ENCODE measurements at places on chromosomes 6 and 20.

GRCh38 chr6:29828471-29828797, 809 bp downstream of the HLA-G start:
- no peak for DNase-seq

DNA sequence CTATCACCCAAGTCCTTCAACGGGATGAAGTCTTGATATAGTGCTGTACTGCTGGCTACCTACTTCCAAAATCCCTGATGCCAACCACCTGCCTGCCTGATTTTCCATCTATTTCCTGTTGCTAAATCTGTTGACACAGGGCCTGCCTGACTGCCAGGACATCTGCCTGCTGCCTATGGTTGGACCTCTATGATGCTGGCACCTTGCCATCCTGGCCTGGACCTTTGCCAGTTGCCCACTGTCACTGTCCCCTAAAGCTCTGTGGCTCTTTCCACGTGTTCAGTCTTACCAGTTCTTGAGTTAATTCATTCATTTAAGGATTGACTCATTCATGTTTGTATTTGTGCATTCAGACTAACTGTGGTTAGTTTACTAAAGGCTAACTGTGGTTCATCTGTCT, 9.2 kb upstream of the RGS17 start:
- DNase-seq = no peak

DNA sequence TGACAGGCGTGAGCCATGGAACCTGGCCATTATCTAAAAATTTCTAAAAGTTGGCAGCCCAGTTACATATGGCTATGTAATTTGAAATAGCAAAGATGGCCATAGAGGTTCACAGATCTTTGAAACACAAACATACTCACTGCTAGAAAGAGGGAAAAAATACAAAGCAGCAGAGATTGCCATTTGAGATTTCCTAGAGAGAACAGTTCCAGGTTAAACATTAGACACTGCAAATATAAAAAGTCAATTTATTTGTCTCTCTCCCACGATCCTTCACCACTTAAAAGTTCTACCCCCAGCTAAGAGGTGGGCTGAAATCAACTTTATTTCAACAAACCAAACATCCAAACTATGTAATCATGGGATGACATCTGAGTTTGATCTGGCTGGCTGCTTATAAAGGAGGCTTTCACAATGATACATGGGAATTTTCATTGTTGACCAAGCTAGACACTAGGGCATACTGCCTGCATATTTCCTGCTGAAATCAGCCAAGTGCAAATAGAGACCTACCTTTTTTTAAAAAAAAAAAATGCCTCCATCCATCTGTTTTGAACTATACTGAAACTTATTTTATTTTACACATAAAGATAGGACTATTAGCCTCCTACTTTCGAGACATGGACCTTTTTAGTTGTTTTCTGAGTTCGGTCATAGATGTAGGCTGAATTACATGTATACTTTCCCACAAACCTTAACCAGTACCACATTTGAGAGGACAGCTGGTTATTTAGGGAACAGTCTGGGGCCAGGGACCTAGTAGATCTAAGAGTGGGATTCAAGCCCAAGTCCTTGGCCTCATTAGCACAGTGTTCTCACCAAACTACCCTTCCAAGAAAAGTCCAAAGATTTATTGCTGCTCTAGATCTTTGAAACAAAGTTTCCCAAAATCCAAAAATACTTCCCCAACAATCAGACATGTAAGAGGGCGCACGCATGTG, 16.6 kb downstream of the DCDC2 start:
- no peak for DNase-seq

DNA sequence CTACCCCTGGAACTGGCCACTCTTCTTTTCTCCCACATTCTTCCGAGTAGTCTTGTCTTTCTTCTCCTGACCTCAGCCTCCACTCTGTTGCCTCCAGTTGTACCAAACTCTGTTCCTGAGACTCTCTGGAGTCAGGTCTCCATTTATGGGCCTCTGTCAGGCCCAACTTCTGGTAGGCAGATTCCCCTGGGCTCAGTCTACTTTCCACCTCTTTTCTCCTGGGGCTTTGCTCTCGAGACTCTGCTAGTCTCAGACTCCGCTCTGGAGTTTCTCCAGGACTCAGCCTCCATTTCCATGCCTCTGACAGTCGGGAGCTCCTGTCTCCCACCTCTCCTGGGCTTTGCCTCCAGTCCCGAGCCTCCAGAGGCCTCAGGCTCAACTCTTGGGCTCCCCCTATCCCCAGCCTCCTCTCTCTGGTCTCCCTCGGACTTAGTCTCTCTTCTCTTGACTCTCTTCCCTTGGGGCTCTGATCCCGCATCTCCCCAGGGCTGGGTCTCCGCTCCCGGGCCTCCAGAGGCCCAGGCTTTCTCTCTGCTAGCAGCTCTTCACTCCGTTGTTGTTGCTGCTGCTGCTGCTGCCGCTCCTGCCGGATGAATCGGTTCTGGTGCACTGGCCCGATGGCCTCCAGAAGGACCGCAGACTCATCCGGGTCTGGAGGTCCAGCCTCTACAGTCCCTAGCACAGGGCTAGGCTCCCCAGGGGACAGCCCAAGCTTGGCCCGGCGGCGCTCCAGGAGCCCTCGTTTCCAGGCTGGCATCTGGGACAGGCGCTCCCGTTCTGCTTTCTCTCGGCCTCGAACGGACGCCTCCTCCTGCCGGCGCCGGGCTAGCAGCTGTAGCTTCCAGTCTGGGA, 1.1 kb downstream of the PPP1R18 start:
- peak; percentile 82 for DNase-seq

GRCh38 chr6:158066136-158066781, 84.6 kb downstream of the SYNJ2 start:
- peak; percentile 9 for DNase-seq

- no peak for DNase-seq
Observed at GRCh38 chr6:16494793-16495192, 256.4 kb downstream of the GMPR start.

DNA sequence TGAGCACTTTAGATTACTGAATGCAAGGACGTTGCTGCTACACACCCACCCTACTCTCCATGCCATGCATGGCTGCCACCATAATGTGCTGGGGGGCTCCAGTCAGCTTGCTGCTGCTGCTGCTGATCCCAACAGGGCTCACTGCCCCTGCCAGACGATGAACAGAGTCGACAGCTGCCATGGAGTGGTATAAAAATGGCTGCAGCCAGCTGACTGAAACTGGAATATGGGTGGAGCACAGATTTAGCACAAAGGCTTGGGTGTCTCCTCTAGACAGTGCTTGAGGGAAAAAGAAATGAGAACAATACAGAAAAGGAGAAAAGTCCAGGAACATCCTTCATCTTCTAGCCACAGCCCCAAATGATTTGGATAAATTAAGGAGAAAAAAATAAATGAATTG, 150.7 kb downstream of the PDSS2 start:
- no peak for DNase-seq

- peak; percentile 27 for DNase-seq
Observed at GRCh38 chr6:108609276-108609769, 48.6 kb downstream of the FOXO3 start.

- peak; percentile 89 for DNase-seq
Observed at GRCh38 chr6:106591111-106591825, 38.0 kb downstream of the RTN4IP1 start.

GRCh38 chr6:3669916-3670315, 81.6 kb downstream of the PXDC1 start:
- DNase-seq = no peak

GRCh38 chr6:158763434-158764182, 55.6 kb downstream of the EZR start:
- peak; percentile 58 for DNase-seq

- no peak for DNase-seq
Observed at GRCh38 chr6:104771258-104771832, 88.4 kb downstream of the HACE1 start.

- no peak for DNase-seq
Observed at GRCh38 chr20:1671891-1672669, 14.5 kb upstream of the SIRPG start.

GRCh38 chr6:134422426-134423231, 104.7 kb upstream of the SGK1 start:
- peak; percentile 82 for DNase-seq

DNA sequence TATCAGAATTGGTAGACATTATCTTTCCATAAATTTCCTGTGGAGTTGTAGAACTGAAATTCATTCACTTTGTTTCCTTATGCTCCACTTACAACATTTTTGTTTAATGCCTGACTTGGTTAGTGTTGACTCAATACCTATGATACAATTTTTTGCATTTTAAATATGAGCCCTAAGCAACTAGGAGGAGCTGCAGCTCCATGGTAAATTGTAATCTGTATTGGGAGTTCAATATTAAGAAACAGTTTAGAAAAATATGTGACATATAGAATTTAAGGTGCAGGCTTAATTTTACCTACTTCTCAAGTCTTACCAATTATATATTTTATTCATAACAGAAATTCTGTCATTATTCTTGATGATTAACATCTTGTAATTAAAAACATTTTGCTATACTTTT, 868.3 kb downstream of the EYS start:
- DNase-seq = no peak

DNA sequence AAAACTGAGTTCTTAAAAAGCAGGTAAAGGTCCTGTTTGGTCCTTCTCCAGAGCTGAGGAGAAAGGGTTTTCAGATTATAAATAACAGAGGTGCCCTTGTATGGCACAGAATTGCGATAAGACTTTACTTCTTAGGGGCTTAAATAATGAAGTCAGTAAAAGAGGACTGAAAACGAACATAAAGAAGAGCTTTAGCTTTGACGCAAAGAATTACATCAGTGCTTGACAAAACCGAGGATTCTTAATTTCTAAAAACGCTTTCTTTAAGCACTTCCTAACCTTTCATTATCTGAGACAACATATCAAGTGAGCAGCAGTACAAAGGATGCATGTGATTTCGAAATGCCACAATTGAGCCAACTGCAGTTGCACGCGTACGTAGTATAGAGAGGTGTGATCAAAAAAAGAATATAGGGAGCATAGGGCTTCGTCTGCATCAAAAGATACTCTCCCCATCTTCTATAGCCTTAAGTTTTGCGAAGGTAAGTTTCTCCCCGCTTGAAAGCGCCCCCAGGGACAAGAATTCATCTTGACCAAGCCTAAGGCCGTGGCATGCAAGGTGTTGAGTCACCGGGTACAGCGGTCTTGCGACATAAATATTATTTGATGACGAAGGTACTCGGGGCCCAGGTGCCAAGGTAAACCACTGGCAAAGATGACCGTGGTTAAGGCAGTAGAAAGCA, 778 bp upstream of the LOC128125822 start:
- peak; percentile 62 for DNase-seq

DNA sequence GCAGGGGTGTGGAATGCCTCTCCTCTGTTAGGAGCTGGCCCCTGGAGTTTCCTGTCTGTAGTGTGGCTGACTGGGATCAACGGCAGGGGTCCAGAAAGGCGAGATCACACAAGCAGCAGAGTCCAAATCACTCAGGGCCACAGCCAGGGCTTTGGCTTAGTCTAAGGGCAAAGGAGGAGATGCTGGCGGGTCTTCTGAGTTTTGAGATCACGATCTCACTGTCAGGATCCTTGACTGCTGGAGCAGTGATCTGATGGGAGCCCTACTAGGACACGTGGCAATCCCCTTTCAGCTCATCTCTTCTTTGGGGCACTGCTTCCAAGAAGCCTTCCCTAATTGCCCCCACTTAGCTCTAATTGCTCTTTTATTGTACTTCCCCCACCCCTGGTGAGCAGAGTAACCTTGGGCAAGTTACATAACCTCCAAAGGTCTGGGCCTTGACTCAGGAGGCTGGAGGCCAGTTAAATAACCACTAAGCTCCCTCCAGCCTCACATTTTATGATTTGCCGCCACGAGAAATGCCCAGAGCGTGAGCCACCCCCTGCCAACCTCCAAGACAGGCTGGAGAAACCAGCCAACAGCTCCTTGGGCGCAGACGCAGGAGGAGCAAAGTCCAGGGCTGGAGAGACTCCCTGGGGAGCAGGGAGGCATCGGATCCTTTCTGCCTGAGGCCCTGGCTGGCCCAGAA, 12.0 kb downstream of the KCNK5 start:
- DNase-seq = no peak
